Endothelial cell of coronary artery (primary cell): ENCODE measurements at places on chromosomes 1 and 21. TPM values are rescaled to one million over a fixed set of nuclear protein-coding genes. Genes with fewer than 3 reads are reported as not detected.

The GFI1 gene
- 0.18 and 0.19 TPM in 2 replicates for total RNA-seq

The S100A1 gene
- total RNA-seq, result not detected in 2 replicates

The FMOD gene
- 0.47 TPM in 1 of 2 replicates, not detected in the other for total RNA-seq

The LGR6 gene
- under 0.01 TPM in 1 of 2 replicates, not detected in the other for total RNA-seq

The RUNX1 gene
- 3.1 and 12.0 TPM in 2 replicates for total RNA-seq

The DLGAP3 gene
- under 0.01 and 0.09 TPM in 2 replicates for total RNA-seq

The PEA15 gene
- total RNA-seq, result 73.2 and 113 TPM in 2 replicates

The BTBD19 gene
- 5.2 and 13.2 TPM in 2 replicates for total RNA-seq

The HENMT1 gene
- 1.2 and 1.8 TPM in 2 replicates for total RNA-seq

The NTMT2 gene
- total RNA-seq, result not detected in 2 replicates

The TSACC gene
- total RNA-seq, result not detected in 2 replicates

The TMEM82 gene
- not detected in 2 replicates for total RNA-seq

The CD48 gene
- not detected in 2 replicates for total RNA-seq

The WDR64 gene
- total RNA-seq, result not detected in 2 replicates

The CATSPERE gene
- 0.28 and 0.45 TPM in 2 replicates for total RNA-seq

The TNFRSF4 gene
- 0.63 and 1.6 TPM in 2 replicates for total RNA-seq

The HS2ST1 gene
- total RNA-seq, result 17.6 and 18.3 TPM in 2 replicates

The CHI3L2 gene
- total RNA-seq, result not detected in 2 replicates

The MYCL gene
- total RNA-seq, result 0.94 and 2.8 TPM in 2 replicates

The LAMC2 gene
- total RNA-seq, result 0.47 and 0.99 TPM in 2 replicates

The FBXO2 gene
- total RNA-seq, result 0.66 and 0.72 TPM in 2 replicates

The GPR161 gene
- 25.4 and 26.7 TPM in 2 replicates for total RNA-seq

The LRRC8B gene
- total RNA-seq, result 7.2 and 10.0 TPM in 2 replicates

The FAM78B gene
- total RNA-seq, result 0.09 and 0.27 TPM in 2 replicates

The OR6N2 gene
- not detected in 2 replicates for total RNA-seq

The EPB41 gene
- total RNA-seq, result 15.8 and 26.1 TPM in 2 replicates

The ARHGEF10L gene
- total RNA-seq, result 3.5 and 9.5 TPM in 2 replicates

The INSRR gene
- total RNA-seq, result not detected in 2 replicates

The F13B gene
- total RNA-seq, result not detected in 2 replicates

The LAD1 gene
- total RNA-seq, result not detected in 2 replicates

The CRNN gene
- total RNA-seq, result not detected in 2 replicates

The VSIG8 gene
- total RNA-seq, result 0.09 TPM in 1 of 2 replicates, not detected in the other

The ACTL8 gene
- total RNA-seq, result not detected in 2 replicates

The CFHR4 gene
- total RNA-seq, result not detected in 2 replicates
